ENCODE measurements at places on chromosomes 5 and 9. TPM values are rescaled to one million over a fixed set of nuclear protein-coding genes. Genes with fewer than 3 reads are reported as not detected.

Gene PCDHGA8
- not detected for total RNA-seq

Gene CD14
- total RNA-seq: 0.35 TPM

GRCh38 chr5:7576023-7576715 is 180.2 kb downstream of the ADCY2 start:
- no peak for DNase-seq
- H3K27me3 ChIP-seq: peaks cover 9% of the 10 kb centered on the region
- H3K36me3 ChIP-seq: no peaks in the 10 kb centered on the region
- no peak overlapping the region for H3K4me3 ChIP-seq

- no peak for DNase-seq
- no peak overlapping the region for H3K4me3 ChIP-seq
- H3K36me3 ChIP-seq: no peaks in the 10 kb centered on the region
- H3K27ac ChIP-seq: no peak overlapping the region
- no peaks in the 10 kb centered on the region for H3K4me1 ChIP-seq
Observed at GRCh38 chr5:111782216-111782615, 25.2 kb upstream of the NREP start.

DNA sequence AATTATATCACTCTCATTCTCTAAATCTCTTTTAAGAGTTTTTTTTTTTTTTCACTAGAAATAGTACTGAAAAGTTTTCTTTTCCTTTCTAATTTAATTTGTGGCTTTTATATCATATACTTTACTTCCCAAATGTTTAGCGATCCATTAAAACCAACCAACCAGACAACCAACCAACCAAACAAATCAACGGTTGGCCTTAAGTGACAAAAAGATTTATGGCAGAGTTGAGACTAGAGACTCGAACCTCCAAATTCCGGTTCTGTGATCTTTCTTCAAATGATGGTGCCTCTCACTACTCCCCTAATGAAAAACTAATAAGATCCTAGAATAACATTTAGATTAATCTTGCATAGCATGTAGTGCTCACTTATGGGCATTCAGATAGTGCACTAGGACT is 45.3 kb upstream of the ACTBL2 start:
- H3K4me3 ChIP-seq: no peak overlapping the region
- peaks cover 2% of the 10 kb centered on the region for H3K4me1 ChIP-seq
- H3K36me3 ChIP-seq: no peaks in the 10 kb centered on the region
- H3K27me3 ChIP-seq: no peaks in the 10 kb centered on the region
- no peak overlapping the region for H3K27ac ChIP-seq

DNA sequence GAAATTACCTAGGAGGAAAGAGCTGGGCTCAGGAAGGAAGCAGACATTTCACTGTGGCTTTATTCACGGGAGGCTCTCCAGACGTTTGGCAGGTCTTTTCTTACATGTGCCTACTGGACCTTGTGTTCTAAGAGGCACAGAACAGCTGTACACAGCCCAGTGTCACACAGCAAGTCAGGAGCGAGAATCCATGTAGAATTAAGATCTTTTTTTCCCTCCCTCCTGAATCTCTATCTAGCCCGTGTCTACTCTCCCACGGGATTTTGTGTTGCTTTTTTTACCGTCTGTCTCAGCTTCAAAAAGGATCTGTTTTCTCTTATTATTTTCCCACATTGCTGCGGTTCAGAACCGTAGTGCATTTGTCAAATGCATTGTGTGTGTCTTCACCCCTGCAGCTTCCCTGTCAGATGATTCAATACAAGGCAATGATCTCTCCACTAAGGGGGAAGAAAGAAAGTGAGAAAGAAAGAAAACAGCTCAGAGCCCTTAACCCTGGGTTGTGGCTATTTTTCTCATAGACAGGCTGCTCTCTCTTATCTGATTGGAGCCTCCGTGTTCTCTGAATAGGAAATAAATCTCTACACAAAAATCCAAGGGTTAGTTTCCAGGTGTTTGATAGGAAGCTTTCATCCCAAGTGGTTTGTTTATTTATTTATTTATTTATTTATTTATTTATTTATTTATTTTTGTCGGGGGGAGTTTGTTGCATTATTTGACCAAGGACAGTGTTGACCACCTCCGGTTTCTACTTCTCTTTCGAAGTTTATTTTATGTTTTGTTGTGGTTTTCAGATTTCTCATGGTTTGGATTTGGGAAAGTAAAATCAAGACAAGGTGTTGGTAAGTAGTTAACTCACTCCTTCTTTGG is 191.0 kb downstream of the NTRK2 start:
- no peak overlapping the region for H3K4me3 ChIP-seq
- no peak overlapping the region for H3K27ac ChIP-seq
- H3K36me3 ChIP-seq: no peaks in the 10 kb centered on the region
- H3K27me3 ChIP-seq: peaks cover 41% of the 10 kb centered on the region
- H3K4me1 ChIP-seq: no peaks in the 10 kb centered on the region

DNA sequence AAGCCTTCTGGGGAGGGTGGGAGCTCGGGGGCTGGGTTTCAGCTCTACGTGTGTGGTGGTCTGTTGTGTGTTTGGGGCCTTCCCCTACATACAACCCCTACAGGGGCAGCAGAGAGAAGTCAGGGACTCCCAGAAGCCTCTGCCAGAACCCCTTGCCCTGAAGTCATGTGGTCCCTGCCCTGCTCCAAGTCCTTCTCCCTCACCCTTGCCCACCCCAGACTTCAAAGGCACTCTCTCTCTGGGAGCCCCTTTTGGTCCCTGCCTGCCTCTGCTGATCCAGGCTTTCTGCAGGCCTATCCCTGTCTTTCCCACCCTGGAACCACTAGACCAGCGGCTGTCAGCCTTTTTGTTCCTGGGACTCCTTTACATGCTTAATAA is 61.1 kb upstream of the PSD2 start:
- H3K4me3 ChIP-seq: no peak overlapping the region
- no peak for DNase-seq
- no peaks in the 10 kb centered on the region for H3K27me3 ChIP-seq
- no peak overlapping the region for H3K27ac ChIP-seq
- H3K4me1 ChIP-seq: no peaks in the 10 kb centered on the region

DNA sequence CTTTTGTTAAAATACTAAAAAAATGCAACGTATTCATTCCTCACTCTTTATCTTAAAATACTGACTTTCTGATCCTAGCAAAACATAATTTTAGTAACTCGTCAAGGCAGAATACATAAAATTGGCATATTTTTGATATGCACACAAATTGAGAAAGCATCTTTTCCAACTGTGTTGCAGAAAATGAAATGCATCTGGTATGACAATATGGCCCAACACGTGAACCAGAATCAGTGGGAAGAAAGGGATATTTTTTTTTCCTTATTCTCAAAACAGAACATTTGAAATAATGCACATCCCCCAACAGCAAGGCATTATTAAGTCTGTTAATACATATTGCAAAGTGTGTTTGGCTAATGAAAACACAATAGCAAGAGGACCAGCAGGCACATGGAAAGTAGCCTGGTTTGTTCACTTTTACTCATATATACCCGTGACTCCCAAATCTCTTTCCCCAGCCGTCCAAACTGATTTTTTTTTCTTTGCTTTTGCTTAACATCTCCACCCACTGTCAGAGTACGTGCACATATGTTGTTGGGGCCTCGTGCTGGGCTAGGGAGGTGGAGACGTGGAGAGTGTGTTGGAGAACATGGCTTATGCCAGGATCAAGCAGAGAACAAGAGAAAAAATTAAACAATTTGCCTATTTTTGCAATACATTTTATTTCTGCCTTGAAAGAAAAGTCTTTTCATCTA is 4.3 kb downstream of the MCTP1 start:
- H3K27ac ChIP-seq: no peak overlapping the region
- H3K27me3 ChIP-seq: peaks cover 7% of the 10 kb centered on the region
- H3K4me1 ChIP-seq: peaks cover 12% of the 10 kb centered on the region
- no peaks in the 10 kb centered on the region for H3K36me3 ChIP-seq

Gene CDH18
- total RNA-seq: not detected

Gene SPATA31C1
- not detected for total RNA-seq

GRCh38 chr5:42974536-42974935 is 65.6 kb downstream of the ANXA2R start:
- no peak overlapping the region for H3K4me3 ChIP-seq
- no peaks in the 10 kb centered on the region for H3K27me3 ChIP-seq
- H3K4me1 ChIP-seq: no peaks in the 10 kb centered on the region
- no peak overlapping the region for H3K27ac ChIP-seq
- H3K36me3 ChIP-seq: peaks cover 6% of the 10 kb centered on the region
- no peak for DNase-seq

- no peak for DNase-seq
- H3K27ac ChIP-seq: no peak overlapping the region
- no peaks in the 10 kb centered on the region for H3K27me3 ChIP-seq
- H3K4me3 ChIP-seq: no peak overlapping the region
- H3K36me3 ChIP-seq: no peaks in the 10 kb centered on the region
- H3K4me1 ChIP-seq: no peaks in the 10 kb centered on the region
Observed at GRCh38 chr9:98094851-98095250, 24.2 kb downstream of the TRIM14 start.

Gene GRIN1
- not detected for total RNA-seq

Gene FBN2
- 0.08 TPM for total RNA-seq

- H3K27me3 ChIP-seq: no peaks in the 10 kb centered on the region
- H3K4me3 ChIP-seq: peak overlapping the region; percentile 16
- peaks cover 75% of the 10 kb centered on the region for H3K4me1 ChIP-seq
- peak; percentile 91 for DNase-seq
Observed at GRCh38 chr5:124660229-124661093, 86.0 kb downstream of the ZNF608 start.

- no peaks in the 10 kb centered on the region for H3K36me3 ChIP-seq
- H3K4me1 ChIP-seq: peaks cover 45% of the 10 kb centered on the region
- no peaks in the 10 kb centered on the region for H3K27me3 ChIP-seq
- peak; percentile 12 for DNase-seq
- no peak overlapping the region for H3K4me3 ChIP-seq
Observed at GRCh38 chr9:97807681-97808080, 45.3 kb upstream of the FOXE1 start.

DNA sequence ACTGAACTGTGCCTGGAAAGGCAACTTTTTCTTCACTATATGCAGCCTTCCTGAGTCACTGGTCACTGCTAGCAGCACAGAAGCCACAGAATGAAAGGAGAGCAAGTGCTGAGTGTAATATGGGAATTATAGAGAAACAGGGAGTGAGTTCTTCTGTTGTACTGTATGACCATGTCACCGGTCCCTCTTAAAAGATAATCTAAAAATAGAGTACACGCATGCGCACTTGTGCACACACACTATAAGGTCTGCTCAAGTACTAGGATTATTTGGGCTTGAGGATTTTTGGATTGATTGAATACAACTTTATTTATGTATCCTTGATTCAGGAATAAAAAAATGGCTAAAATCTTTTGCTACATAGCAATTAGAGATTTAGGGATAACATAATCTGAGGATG is 571.9 kb downstream of the PDE4D start:
- DNase-seq: no peak
- no peak overlapping the region for H3K4me3 ChIP-seq
- no peak overlapping the region for H3K27ac ChIP-seq
- peaks cover 12% of the 10 kb centered on the region for H3K4me1 ChIP-seq
- H3K27me3 ChIP-seq: no peaks in the 10 kb centered on the region
- H3K36me3 ChIP-seq: no peaks in the 10 kb centered on the region

DNA sequence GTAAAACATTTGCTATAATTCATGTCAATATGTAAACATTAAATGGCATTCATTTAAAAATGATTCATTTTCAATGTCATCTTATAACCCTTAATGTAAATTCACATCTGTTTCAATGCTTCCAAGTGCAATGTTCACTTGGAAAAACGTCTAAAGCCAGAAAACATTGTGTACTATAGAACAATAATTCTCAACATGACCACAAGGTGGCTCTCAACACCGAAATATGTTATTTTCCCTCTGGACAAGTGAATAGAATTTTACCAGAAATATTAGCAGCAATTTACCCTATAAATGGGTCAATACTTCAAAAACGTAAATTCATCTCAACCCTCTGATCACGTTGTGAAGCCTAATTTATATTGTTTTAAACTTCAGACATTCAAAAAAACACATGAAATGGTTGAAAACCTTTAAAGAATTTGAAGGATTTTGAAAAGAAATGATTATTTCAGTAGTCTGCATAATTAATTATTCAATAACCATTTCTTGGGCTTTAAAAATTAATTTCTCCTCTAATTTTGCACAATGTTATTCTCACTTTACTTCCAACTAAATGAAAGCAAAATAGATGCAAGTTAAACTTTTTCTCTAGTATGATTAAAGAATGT is 11.0 kb downstream of the CDH10 start:
- no peaks in the 10 kb centered on the region for H3K27me3 ChIP-seq
- no peak overlapping the region for H3K4me3 ChIP-seq
- no peak overlapping the region for H3K27ac ChIP-seq
- H3K4me1 ChIP-seq: no peaks in the 10 kb centered on the region

DNA sequence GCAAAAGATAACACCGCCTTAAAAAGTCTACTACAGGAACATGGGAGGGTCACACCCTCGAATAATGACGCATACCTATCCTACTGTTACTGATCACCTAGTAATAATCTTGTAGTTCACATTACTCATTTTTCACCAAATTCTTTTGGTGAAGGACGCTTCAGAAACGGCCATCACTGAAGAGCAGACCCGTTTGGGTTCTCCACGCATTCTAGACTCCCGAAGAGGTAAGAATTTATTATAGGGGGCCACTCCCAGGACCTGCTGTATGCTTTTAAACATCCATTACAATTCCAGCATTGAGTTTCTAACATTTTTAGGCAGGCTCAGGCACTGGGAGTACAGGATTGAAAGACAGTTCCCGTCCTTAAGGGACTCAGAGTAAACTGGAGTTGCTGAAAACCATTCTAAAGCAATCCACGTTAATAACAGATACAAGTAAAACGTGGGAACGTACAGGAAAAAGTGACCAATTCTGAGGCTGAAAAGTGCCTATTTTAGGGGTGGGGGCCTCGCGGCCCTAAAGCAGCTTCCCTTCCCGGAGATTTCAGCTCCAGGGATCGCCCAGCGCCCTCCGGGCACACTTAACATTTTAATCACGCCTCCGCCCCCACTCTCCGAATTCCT is at the start of gene FER:
Gene FER, plus strand, starts transcription at position 124 of the 627 bp plus-strand sequence. CDS start 50,286 bp downstream, outside the sequence.
- peak within 1 kb of the TSS; percentile 91 for H3K27ac ChIP-seq
- DNase-seq: peak; percentile 33
- peaks cover 18% of the 10 kb centered on the region for H3K4me1 ChIP-seq
- peak within 1 kb of the TSS; percentile 87 for H3K4me3 ChIP-seq

Data from PC-9 (cell line).